Caki2 (cell line): ENCODE measurements at places on chromosomes 7 and 10. TPM values are rescaled to one million over a fixed set of nuclear protein-coding genes. Genes with fewer than 3 reads are reported as not detected.

DNA sequence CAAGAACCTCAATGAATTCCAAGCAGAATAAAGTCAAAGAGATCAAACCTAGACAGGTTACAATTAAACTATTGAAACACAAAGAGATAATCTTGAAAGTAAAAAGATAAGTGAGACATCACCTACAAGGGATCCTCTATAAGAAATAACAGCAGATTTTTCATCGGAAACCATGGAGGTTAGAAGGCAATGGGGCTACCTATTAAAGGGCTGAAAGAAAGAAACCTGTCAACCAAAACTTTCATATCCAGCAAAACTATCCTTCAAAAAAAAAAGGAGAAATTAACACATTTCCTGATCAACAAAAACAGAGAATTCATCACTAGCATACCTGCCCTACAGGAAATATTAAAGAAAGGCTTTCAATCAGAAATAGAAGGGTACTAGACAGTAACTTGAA is 244.9 kb downstream of the ARHGAP12 start:
- DNase-seq: no peak

DNA sequence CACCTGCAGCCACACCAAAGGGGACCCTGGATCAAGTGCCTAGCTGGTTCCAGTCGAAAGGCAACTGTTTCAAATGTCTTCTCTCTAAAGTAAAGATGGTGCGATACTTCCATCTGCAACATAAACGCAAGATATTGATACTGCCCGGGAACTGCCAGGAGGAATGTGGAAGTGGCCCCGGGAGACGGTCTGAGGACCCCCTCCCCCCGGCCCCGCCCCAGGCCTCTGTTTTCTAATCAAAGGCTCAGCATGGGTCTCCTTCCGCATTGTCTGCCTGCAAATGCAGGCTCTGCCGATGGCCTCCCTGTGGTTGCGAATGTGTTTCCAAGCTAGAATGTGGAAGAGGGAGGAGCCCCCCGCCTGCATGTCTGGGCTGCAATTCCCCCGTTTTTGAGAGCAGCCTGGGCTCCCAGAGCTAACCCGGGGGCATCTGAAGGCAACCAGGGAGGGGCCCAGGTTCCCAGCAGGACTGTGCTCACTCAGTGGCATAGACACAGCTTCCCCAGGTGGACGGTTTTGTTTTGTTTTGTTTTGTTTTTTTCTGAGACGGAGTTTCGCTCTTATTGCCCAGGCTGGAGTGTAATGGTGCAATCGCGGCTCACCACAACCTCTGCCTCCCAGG is 223.9 kb upstream of the PPP2R2D start:
- no peak for DNase-seq

GRCh38 chr7:21184942-21185652 is 242.8 kb upstream of the SP4 start:
- no peak for DNase-seq

The GRB10 gene
- 83.7 and 87.2 TPM in 2 replicates for total RNA-seq

The ODAD2 gene
- total RNA-seq: 0.30 TPM in 1 of 2 replicates, not detected in the other

GRCh38 chr10:49568235-49568634 is 29.3 kb upstream of the ERCC6 start:
- DNase-seq: no peak

The HOXA10 gene
- 22.1 and 31.5 TPM in 2 replicates for total RNA-seq

DNA sequence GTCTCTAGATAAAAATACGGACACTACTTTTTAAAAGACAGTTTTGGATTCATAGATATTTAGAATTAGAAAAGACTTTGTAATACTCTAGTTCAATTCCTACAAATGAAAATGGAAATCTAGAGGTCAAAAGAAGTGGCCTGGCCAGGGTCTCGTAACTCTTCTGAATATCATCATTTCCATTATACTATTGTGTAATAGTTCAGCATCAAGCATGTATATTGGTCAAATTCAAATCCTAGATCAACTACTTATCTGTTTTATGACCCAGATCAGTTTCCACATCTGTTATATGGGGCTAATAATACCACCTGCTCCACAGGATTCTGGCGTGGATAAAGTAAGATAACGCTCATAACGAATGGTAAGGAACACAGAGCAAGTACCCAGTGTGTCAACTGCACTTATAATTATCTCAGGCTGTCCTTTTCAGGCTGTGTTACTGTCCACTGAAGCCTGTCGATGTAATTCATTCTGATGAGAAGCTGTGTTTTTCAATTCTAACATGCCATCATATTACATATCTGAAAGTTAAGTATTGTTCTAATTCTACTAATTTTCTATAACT is 54.3 kb downstream of the ARHGAP21 start:
- DNase-seq: no peak

The CNNM1 gene
- 3.6 and 5.2 TPM in 2 replicates for total RNA-seq

The NUTM2B gene
- total RNA-seq: 0.35 and 1.5 TPM in 2 replicates

- DNase-seq: no peak
Measured at GRCh38 chr10:48900371-48900801, 39.3 kb downstream of the LRRC18 start.

The ADIRF gene
- total RNA-seq: not detected in 2 replicates

- no peak for DNase-seq
Measured at GRCh38 chr10:124648738-124649137, 95.4 kb downstream of the FAM53B start.

The UNCX gene
- not detected in 2 replicates for total RNA-seq

The PIK3AP1 gene
- 0.43 and 2.7 TPM in 2 replicates for total RNA-seq

DNA sequence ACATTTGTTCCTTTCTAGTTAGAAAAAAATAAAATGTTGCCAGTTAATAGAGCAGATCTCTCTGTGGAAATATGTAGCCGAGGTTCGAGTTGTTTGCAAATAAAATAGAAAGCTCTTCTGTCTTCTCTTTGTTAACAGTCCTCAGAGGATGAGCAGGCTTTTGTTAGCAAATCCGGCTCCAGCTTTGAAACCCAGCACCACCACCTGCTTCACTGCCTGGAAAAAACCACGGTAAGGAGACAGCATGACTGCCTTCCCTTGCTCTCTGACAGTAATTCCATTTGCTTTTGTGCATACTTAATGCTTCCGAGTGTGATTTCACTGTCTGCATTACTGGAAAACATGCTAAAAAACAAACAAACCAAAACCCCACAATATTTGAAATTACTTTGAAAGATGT is 115.6 kb downstream of the TSPAN12 start:
- DNase-seq: no peak

The CPEB3 gene
- total RNA-seq: 0.09 and 0.20 TPM in 2 replicates

- DNase-seq: peak; percentile 39
Measured at GRCh38 chr7:97024209-97025129, at the start of gene DLX5. Gene DLX5 (minus strand): TSS chr7:97024831. CDS start chr7:97024623, 208 bp downstream.

The DYNC1I1 gene
- 0.03 TPM in 1 of 2 replicates, not detected in the other for total RNA-seq

The ZPBP gene
- total RNA-seq: not detected in 2 replicates

The MRLN gene
- total RNA-seq: not detected in 2 replicates

The LRRC4 gene
- not detected in 2 replicates for total RNA-seq

- DNase-seq: no peak
Measured at GRCh38 chr10:80144696-80145131, 12.2 kb downstream of the PLAC9 start.

GRCh38 chr10:96616961-96617360 is 30.1 kb upstream of the TM9SF3 start:
- DNase-seq: no peak

GRCh38 chr10:106502641-106503040 is 661.9 kb downstream of the SORCS1 start:
- no peak for DNase-seq

- no peak for DNase-seq
Measured at GRCh38 chr10:97063983-97064837, 121.5 kb downstream of the SLIT1 start.

GRCh38 chr7:139687211-139687954 is 90.4 kb downstream of the HIPK2 start:
- no peak for DNase-seq

GRCh38 chr7:121395961-121396757 is at the start of gene FAM3C:
Gene FAM3C (minus strand): TSS chr7:121396308. CDS start chr7:121382969, 13,339 bp downstream.
- peak; percentile 97 for DNase-seq
